Lung (tissue), 17 donors: ENCODE measurements at places on chromosomes 5 and 9.

DNA sequence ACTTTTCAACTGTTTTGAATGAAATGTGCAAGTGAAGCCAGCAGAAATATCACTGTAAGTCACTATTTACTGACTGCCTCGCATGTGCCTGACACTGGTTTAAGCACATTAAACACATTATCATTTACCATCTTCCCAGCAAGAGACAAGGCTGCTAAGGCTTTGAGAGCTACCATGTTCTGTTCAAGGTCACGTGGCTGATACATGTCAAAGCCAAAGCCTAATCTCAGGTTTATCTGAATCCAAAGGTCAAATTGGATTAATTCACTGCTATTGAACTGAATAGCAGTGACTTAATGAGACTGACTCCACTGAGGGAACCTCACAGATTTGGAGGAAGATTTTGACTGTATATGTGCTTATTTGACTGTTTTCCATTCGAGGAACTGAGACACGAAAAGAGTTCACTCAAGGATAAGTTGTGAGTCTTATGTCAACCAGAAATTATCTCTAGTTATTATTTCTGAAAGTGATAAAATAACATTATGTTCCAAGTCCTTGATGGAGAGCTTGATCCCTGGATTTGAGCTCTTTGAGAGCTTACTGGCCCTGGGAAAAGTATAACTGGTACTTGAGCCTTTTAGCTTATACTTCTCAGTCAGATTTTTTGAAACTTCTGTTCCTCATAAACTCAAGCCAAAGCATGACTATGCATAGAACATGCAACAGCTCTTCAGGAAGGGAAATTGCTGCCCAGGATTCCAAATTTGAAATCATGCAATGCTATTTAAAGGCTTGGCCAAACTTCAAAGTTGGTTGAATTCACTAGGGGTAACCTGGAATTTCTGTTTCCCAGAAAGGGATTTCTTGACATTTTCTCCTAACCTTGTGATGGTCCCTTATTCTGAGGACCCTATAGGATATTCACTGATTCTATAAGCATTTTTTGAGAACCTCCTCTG, 23.4 kb upstream of the ARHGAP26 start:
- peak; percentile 51 for DNase-seq

DNA sequence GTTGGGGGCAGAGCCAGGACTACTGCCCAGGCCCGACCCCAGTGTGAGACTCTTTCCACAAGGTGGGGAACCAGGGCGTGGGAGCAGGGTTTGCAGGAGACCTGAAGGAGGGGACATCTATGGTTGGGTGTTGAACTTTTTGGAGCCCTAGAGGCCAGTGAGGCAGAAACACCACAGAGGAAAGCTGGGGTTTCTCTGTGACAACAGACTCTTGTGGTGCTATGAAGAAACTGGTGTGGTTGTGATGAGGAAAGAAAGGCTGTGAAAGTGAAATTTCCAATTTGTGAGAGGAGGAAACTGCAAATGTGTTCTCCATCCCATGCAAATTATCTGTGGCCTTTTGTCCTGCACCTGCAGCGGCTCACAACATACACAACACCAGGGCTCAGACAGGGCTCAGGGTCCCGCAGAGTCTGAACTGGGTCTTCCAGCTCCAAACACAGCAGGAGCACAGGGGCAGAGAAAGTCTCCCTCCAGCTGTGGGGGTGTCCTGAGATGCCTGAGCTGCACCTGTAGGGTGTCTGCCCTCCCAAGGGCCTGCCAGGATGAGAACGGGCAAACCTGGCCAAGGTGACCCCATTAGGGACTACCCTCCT, 51.4 kb upstream of the GRHPR start:
- no peak for DNase-seq

DNA sequence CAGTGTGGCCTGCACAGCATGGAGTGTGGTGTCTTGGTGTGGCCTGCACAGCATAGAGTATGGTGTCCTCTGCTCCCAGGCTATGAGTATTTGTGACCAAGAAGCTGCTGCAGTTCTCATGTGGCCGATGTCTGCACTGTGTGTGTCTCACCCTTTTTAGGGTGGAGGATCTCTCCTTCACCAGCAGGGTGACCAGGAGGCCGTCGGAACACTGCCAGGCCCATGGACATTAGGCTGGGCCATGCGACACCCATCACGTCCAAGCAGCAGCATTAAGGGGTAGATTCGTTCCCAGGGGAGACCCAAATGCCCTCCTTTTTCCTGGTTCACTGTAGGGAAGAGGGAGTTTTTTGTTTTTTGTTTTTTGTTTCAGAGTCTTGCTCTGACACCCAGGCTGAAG, 115.3 kb upstream of the SPIN1 start:
- DNase-seq = no peak

- DNase-seq = no peak
These were observed 285.3 kb downstream of the PIK3R1 start for GRCh38 chr5:68500813-68501212.

DNA sequence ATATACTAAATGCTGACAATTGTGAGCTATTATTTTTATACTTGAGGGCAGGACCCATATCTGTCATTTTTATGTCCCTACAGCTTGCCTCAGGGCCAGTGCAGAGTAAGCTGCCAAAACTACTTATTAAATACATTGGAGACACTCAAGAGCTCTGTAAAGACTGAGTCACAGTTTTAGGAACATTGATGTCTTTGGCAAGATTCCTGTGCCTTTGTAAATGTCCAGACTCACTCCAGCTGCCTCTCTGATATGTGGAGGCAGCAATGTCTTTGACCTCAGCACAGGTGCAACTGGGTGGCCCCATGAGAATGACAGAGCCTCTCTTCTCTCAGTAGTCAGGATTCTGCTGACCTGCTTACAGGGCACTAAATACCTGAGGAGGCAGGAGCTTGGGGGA, 363.2 kb downstream of the OSTF1 start:
- no peak for DNase-seq

- DNase-seq = no peak
These were observed 3.9 kb downstream of the EXOC3 start for GRCh38 chr5:446883-447263.

DNA sequence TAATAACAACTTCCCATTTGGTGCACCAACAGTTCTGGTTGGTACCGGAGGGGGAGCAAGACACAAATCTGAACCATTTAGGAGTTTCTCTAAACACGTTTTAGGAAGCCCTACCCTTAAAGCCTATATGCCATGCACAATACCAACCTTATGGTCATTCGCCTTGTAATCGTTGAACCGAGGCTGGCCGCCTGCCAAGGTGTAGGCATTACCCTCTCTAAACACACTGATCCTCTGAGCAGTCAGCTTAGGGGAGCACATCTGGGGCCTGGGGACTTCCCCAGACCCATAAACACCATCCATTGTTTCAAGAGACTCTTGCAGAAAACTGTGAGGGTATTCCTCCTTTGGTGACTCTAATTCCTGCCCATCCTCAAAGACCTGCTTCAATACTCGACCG, 328 bp downstream of the GRXCR2 start:
- DNase-seq = no peak

DNA sequence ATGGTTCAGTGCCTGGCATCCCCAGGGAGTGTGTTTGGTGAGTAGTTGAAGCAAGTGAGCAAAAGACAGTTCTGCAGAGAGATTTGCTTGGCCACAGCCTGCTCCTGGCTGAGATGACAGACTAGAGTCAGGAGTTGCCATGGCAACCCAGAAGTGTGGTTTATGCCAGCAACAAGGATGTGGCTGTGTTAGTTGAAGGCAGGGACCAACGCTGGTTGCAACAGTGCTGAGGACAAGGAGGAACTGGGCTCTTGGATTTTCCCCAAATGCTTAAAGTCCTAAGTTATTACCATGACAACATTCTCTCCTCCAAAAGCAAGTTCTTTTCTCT, 2.7 kb downstream of the NXNL2 start:
- peak; percentile 96 for DNase-seq

DNA sequence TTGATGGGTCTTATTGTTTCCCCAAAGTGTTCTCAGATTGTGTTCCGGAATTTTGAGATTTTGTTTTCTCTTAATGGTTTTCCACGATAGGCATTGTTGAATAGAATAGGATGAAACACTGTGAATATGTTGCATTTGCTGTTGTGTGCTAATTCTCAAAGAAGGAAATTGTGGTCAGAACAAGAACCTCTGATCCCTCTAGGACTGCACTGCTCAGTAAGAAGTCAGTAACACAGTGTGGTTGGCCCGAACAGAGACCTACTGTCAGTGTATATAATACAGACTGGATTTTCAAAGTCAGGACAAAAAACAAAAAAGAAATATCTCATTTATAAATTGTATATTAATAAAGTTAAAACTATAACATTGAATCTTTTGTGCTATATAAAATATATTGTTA, 494.8 kb downstream of the MAT2B start:
- DNase-seq = no peak

DNA sequence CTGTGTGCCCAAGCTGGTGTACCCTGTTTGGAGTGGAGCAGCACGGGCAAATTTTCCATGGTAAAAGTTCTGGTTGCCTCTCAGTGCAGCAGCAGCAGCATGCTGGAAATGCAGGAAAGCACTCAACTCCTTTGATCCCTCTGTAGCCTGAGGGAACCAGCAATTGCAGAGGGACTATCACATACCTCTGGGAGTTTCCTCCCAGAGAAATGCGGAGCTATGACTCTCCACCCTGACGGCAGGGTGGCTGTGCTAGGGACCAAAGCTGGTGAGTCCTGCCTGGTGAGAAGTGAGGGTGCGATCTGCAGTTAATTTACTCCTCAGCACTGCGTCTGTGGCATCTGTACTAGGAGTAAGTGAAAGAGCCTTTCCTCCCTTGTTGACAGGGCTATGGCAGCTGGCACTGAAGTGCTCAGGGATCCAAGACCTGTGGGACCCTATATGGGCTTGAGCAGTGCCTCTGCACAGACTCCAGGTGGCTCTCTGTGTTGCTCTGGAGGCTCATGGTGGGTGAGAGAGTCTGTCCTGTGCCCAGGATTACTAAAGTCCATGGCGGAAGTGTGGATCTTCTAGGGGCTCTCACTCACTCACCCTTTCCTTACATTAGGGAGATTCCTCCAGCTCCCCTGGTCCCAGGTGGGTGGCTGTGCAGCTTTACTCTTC, 601.2 kb upstream of the TYRP1 start:
- DNase-seq = no peak

DNA sequence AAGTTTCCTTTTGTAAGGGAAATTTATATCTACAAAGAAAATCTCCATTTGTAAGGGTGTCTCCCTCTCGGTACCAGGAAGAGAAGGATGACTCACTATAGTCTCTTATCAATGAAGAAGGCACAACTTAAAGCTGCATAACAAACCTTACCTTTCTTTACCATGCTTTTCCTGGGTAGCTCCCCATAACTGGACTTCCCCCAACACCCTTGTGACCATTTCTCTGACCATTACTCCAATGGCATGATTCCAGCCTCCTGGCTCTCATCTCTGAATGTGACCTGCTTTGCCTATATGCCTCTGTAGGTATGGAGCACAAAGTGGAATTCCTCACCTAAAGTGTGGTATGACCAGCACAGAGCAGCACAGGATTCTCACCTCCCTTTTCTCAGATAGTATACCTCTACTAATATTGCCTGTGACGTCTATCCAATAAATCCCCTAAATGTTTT, 62.8 kb downstream of the GNA14 start:
- DNase-seq = no peak

DNA sequence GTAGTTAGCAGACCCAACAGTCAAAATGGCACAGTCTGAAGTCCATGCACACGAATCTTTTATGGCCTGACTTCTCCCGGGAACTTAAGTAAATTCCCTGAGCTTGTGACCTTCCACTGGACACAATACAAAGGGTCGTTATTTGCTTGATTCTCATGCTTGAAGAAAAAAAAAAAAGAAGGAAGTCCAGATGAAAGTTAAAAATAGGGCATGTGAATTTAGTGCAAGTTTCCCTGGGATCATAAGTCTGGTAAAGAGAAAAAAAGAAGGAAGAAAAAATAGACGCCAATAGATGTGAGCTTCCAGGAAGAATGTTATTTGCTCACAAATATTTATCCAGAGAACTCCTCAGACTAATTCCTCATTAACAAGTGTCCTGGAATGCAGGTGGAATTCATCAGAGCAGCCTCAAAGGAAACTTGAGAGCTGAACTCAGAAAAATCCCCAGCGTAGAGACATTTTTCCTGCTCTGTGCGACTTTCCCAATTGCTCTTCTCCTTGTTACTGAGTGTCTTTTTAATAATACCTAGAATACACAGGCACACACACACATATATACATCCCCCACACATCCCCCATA, 616.3 kb downstream of the EBF1 start:
- no peak for DNase-seq

- DNase-seq = no peak
These were observed 408.9 kb upstream of the RGMB start for GRCh38 chr5:98364549-98364948.

DNA sequence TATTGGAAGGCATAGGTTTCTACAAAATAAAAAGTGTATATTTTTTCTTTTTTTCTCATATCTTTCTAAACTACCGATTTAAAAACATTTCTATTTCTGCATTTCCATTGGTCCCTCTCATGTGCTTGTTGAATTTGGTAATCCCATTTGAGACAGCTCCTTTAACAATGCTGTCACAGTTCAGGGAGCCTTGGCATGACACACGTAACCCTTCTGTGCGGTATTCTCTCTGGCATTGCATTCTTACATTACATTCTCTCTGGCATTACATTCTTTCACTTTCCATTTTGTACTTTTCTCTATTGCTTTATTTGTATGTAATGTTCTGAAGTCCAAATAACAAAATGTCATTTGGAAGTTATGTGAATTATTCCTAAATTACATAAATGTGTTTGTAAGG, 150.7 kb upstream of the RASGRF2 start:
- DNase-seq = no peak

DNA sequence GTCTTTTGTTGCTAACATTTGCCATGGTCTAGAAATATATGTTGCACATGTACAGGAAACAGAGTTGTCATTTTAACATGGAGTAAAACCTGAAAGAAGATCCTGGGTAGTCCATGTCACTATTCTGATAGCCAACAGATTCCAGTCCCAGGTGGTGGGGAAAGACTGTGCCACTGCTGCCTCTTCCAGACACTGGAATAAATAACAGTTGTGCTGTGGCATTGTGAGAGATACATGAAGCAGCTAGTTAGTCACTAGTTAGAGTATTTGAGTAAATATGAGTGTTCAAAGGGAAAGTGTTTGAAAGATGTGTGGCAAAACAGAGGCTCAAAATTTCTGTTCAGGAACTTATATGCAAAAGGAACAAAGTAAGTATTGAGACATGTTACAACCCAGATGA, 1408.3 kb downstream of the EFNA5 start:
- no peak for DNase-seq

GRCh38 chr9:84027201-84027600, 46.6 kb downstream of the RMI1 start:
- DNase-seq = no peak

GRCh38 chr9:114230068-114230467, 74.7 kb downstream of the COL27A1 start:
- no peak for DNase-seq

GRCh38 chr5:124236361-124237205, 509.9 kb downstream of the ZNF608 start:
- DNase-seq = no peak

- no peak for DNase-seq
These were observed 54.8 kb downstream of the FAM81B start for GRCh38 chr5:95445995-95446394.

- DNase-seq = no peak
These were observed 13.2 kb upstream of the C5orf58 start for GRCh38 chr5:170219615-170220014.

GRCh38 chr5:1959725-1960581, 77.2 kb upstream of the IRX4 start:
- DNase-seq = no peak
